ENCODE measurements at places on chromosomes 3 and 15.

GRCh38 chr3:42129014-42129953, 38.1 kb downstream of the TRAK1 start:
- DNase-seq: no peak

- no peak for DNase-seq
Observed at GRCh38 chr3:177106184-177106583, 91.1 kb downstream of the TBL1XR1 start.

DNA sequence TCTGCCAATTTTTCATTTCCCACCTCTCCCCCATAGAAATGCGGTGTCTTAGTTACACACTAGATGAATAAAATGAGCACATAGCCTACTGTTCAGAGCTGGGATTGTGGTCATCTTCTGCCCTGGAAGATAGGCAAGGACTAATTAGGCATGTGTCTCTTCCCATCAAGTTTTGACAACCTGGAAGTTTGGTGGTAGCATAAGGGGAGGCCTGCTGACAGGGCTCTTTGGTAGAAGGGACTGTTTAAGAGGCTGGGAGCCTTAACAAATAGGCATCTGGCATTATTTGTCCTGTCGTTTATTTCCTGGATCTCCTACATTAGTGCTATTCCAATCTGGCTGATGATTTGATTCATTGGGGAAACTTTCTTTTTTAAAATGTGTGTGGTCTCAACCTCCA, 512.3 kb downstream of the ZNF385D start:
- DNase-seq: no peak

GRCh38 chr3:152305075-152305474, 36.3 kb downstream of the MBNL1 start:
- DNase-seq: no peak

DNA sequence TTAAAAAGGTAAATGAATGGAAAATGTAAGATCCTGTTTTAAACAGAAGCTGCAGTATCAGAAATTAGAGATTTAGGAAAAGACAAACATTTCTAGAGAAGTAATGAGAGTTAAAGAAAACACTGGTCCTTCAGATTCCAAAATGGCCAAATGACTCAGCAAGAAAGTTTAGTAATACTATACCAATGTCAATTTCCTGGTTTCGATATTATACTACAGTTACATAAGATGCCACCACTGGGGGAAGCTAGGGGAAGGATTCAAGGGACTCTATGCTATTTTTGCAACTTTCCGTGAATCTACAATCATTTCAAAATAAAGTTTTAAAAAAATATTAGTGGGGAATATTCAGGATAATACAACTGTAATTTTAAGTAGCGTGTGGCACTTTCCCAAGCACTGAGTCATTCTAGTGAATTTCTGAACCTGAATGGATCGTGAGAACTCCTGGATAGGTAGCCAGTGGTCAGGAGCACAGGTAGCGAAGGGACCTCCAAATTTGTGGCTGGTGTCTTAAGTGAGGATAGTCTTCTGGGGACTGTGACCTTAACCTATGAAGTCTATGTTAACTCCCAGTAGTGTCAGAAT, 37.6 kb downstream of the TMCC1 start:
- DNase-seq: no peak

DNA sequence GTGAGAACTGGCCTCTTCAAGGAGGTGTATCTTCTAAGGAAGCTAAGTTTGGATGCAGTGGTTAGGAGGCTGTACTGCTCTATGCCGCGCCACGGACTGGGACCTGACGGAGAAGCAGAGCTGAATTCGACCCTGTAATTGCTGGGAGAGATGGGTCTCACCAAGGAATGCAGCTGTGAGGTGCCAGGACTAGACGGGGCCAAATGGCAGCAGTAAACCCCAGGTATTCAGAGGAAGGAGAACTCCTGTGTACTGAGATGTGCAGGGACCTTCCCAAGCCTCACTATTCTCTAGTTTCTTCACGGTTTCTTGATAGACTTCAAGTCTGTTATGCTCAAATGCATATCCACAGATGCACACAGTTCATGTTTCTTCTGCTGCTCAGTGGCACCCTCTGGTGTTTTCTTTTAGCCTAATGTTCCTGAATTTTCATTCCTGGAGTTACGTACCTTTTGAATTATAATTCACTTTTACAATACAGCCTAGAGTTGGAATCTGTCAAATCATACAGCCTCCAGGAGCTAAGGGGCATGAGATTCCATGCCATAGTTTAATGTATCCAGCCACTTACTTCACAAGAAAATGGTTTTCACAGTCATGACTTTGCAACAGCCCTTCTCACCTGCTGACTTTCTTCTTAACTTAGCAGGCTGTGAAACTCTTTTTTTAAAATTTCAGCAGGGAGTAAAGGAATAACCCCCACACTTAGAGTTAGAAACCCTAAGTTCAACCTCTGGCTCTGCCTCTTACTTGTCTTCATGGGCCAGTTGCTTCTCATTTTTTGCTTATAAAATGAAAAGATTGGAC, 61.8 kb downstream of the GLDN start:
- no peak for DNase-seq

DNA sequence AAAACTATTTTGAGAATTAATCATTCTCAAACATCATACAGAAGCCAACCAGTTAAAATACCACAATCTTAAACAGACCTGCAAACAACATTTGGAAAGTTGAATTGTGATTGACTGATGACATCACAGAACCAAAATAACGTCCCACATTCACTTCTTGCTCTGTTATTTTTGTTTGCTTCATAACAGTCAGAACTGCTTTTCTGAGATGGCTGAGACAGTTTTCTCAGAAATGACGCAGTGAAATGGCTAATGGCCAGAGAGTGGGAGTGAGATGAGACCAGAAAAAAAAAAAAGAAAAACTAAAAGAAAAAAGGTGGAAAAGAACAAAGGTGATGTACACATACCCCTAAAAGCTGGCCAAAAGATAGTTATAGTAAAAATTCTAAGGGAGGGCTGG, 1061.2 kb downstream of the FHIT start:
- no peak for DNase-seq

DNA sequence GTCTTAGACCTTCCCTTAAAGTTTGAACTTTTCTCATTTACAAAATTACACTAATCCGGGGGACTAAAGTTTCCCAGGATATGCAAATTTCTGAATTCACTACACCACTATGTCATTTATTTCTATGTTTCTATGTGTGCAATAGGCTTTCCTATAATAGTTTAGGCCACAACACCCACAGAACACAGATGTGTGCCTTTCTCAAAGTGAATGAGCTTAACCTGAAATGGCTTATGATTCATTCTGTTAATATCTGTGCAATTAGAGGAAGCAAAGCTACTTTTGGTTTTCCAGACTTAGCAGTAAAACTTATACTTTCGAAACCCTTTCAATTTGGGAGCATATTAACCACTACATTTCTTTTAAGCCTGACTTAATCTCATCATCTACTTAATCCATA, 748.1 kb downstream of the GBE1 start:
- DNase-seq: no peak

DNA sequence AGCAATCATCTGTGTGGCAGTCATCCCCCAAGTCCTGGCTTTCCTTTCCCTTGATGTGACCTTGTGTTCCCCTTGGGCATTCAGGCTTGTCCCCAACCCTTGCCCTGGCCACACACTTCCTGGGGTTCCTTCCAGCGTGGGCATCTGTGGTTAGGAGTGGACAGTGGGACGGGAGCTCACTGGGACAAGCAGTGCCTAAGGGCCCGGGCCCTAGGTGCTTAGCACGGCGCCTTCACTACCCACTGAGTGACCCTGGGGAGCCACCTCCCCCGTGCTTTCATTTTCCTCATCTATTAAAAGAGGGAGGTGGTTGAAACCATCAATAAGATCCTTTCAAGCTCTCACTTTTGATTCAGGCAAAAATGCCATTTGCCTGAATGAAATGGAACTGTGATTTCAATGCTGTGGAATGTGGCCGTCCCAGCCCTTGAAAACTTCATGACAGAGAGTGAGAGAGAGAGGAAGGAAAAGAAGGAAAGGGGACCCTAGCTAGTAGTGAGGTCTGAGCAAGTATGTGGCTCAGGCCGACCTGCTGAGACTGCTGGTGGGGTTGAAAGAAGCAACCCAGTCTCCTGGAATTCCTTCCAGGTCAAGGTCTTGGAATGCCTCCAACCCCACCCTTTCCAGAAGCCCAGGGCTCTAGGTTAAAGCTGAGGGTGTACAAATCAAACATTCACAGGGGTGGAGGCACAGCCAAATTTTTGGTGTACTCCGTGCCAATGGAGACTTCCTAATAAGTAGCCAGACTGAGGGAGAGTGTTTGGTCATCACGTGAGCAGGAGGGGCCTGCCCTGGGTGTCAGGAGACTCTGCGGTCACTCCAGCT, 302.9 kb downstream of the TLE3 start:
- DNase-seq: no peak

DNA sequence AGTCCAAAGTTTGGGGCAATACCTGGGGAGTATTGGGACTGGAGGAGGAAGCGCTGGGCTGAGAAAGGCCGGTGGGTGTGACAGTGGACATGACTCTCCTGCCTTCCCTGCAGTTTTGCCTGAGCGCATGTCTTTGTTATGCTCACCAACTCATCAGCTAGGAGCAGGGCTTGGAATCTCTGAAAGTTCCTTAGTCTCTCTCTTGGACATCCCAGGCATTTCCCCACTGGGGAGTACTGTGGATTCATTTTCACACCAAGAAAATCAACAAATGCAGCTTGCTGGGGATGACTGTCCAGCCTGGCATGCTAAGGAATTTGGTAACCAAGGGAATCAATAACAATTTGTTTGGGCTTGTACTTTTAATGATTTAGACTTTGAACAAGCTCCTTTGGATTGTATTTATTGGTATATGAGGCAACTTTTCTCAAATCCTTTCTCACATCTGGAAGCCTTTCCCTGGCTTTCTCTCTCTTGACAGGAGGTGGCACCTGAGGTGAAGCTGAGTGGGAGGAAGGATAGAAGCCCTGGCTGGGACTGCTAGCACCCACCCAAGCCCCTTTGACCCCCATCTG, 48.5 kb upstream of the CHST2 start:
- DNase-seq: no peak

GRCh38 chr3:59001675-59002074, 48.1 kb downstream of the CFAP20DC start:
- no peak for DNase-seq

DNA sequence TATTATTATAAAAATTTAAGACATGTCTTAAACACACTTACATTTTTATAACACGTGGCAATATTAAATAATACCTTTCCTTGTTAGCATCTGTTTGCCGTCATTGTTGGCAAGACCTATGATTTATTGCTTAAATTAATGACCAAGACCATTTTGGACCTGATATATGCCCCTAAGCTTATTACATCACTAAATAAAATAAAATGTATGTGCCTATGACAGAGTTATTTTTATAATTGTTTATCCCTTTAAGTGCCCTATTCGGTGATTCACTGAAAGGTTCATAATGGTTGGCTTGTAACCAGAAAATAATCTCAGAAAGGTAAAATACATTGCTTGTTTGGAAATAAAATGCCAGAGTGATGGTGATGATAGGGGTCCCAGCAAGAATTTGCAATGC, 17.5 kb downstream of the CDIN1 start:
- DNase-seq: no peak

DNA sequence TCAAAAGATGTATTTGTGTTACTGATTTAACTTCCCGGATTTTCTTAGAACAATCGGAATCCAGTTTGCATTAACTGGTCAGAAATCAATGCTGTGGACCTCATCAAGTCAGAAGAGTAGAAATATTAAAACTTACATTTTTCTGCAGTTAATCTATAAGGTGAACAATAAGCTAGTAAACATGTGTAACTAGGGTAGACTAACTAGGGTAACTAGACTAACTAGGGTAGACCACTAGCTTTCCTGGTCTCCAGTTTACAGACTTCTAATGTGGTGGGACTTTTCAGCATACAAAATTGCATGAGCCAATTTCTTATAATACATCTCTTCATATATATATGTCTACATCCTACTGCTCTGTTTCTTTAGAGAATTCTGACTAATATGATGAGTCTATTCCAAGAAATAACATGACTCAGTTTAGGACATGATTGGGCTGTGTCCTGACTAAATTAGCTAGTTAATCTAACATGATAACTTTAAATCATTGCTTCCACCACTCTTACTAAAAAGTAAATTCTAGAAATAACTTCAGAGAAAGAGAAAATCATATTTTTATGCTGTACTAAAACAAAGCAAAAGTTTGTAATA, 5.3 kb downstream of the PLSCR2 start:
- DNase-seq: no peak

DNA sequence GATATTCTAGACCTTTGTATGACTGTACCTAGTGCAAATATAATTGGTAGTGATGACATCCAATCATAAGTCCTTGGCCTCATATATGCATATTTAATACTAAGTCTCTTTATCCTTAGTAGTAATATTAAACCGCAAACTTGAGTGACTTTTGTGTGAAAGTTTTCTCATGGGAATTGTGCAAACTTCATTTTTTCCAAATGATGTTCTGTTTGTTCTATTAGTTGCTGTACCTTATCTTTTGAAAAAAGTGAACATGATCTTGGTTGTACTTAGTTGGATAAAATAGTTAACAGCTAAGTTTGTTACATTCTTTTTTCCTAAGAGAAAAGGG, 43.2 kb downstream of the TMEM45A start:
- no peak for DNase-seq

GRCh38 chr15:76328106-76328696, 8.4 kb upstream of the ISL2 start:
- DNase-seq: no peak

- DNase-seq: no peak
Observed at GRCh38 chr15:57237676-57238075, 138.6 kb upstream of the CGNL1 start.

GRCh38 chr3:50267280-50267913, 1.6 kb upstream of the SEMA3B start:
- DNase-seq: no peak

DNA sequence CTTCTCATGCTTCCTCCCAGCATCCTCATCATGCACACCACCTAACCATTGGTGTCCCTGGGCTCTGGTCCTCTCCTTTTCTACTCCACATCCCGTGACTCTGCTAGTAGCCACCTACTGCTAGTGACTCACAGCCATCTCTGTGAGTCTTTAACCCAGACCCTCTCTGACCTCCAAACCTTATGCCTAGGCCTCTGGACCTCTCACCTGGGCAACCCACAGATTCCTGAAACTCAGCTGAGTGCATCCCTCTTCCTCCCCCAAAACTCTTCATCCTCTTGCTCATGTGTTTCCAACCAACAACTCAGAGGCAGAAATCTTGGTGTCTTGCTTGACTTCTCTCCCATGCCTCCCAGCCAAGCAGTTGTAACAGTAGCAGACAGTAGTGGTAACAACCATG, 20.0 kb upstream of the SLCO2A1 start:
- no peak for DNase-seq

DNA sequence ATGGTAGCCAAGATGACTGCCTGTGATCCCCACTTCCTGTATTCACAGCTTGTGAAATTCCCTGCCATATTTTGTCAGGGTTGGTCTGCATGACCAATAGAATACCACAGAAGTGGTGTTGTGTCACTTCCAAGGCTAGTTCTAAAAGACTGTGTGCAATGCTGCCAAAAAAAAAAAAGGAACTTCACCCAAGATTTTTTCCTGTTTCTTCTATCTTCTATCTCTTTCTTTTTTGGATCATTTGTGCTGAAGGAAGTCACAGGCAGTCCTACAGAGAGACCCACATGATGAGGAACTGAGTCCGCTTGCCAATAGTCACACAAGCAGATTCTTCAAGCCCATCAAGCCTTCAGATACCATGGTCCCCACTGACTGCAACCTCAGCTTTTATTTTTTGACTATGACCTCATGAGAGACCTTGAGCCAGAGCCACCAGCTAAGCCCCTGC, 18.1 kb upstream of the RAF1 start:
- DNase-seq: no peak

Measured in effector CD4-positive, alpha-beta T cell (primary cell).